Substantia nigra (tissue), 51 donors: ENCODE measurements at places on chromosomes 7 and 10.

DNA sequence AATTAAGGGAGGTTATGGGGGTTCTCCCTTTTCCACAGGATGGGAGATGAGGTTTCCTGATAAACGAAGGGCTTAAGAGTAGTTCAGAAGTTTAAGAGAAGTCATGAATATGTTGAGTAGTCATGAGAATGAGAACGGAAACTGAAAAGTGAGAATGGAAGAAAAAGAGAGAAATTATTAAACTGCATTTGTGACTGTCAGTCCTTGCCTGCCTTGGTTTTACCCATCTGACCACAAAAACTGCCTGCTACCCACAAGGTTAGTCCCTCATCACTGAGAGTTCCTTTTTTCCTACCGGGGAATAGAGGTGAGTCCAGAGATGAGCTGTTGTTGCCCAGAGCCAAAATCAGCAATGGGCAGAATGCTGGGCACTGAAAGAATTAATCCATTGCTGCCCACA lies 174.1 kb upstream of the BET1 start:
- no peak for DNase-seq

DNA sequence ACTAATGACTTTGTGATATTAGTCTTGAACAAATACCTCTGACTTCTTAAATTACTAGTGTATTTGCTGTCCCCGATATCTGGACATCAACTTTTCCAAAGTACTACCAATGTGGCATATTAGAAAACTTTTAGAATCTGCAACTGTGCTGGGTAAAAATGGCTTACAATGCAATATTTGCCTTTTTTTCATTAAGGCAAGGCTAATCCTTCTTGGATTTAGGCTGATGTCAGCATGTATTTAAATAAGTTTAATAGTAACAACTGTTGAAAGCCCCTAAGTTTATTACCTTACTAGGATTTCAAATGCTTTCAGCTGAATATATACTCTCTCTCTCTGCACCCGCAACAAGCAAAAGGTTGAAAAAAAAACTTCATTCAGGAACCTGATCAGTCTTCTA lies 1232.3 kb downstream of the REEP3 start:
- DNase-seq = no peak

- DNase-seq = no peak
Measured at GRCh38 chr7:127245607-127246006, 7.1 kb downstream of the GRM8 start.

DNA sequence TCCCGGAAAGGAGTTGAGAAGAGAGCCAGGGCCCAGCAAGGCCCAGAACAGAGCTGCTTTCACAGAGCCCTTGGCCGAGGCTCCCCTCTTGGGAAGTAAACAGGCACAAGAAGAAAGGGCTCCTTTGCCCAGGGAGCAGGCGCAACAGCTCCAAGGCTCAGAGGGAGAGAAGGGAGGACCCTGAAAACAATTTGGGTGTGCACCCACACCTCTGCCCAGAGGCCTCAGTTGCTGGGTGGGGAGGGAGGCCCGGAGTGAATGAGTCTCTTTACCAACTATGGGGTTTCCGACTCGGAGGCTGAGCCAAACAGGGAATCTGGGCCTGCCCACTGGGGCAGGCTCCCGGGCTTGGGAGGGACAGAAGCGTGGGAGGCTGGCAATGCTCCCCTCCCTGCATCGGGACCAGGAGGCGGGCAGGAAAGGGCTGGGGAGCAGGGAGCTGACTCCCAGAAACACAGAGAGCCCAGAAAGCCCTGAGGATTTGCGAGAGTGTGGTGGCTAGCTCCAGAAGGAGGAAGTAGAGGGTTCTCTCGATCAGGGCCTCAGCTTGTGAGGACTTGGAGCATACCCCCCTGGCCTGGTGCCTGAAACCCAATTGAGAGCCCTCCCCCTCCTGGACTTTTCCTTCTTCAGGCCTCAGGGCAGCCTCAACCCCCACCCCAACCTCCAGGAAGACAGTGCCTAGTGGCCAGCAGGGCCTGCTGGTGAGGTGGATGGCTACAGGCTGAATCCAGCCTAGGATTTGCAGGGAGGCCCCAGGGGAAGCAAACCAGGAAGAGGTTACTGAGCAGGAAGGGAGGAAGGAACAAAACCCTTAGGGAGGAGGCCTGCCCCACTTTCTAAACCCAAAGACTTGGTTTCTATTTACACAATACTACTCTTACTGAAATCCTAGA lies 6.2 kb downstream of the C10orf105 start:
- peak; percentile 80 for DNase-seq

GRCh38 chr10:114303556-114303955 lies 64.5 kb downstream of the VWA2 start:
- no peak for DNase-seq

DNA sequence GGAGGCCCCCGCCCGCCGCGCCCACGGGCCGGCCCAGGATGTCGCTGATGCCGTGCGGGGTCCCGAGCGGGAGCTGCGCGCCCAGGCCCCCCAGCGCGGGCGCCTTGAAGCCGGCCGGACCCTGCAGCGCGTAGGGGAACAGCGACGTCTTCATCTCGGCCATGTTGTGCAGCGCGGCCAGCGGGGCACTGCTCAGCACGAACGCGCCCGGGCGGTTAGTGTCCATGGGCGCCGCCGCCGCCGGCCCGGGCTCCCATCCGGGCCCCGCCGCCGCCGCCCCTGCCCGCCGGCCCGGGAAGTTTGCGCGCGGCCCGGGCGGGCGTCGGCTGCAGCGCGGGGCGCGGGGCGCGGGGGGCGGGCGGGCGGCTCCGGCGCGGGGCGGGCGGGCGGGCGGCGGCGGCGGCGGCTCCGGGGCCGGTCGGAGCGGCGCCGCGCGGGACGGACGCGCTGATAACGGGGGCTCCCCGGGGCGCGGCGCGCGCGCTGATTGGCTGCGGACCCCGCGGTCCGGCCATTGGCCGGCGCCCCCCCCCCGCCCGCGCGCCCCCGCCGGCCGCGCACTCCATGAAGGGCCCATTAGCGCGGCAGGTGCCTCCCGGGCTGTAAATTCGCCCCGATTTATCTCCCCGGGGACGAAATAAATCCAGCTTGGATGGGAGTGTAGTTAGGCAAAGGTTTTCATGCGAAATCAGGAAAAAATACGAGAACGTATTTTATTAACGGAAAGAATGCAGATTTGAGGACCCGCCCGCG lies at the start of gene NKX6-2:
Gene NKX6-2, minus strand, starts transcription at position 425 of the 753 bp plus-strand sequence. Its CDS starts 199 bp downstream, at position 226.
- DNase-seq = peak; percentile 29

GRCh38 chr10:91420868-91421267 lies 10.7 kb downstream of the HECTD2 start:
- DNase-seq = no peak
